NCI-H1694 (cell line): ENCODE measurements at places on chromosomes 1 and 21.

DNA sequence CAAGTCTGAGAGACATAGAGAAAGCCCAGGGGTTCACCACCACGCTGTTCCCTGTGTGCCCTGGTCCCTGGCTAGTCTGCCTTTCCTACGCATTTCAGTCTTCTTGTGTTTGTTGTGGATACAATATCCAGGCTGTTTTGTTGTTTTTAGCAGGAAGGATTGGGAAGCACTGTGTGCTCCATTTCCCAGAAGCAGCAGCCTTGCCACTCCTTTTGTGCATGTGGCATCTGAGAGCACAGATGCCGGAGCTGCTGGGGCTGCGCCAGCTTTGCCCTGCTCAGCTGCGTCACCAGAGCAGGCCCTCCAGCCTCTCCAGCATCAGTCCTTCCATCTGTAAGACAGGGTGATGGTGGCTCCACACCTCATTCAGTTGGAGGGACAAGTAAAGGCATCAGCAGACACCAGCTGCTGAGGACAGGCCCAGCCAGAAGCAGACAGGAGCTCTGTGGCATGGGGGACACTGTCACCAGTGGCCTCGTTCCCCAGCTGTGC, 94.4 kb upstream of the COL6A1 start:
- DNase-seq, result no peak

DNA sequence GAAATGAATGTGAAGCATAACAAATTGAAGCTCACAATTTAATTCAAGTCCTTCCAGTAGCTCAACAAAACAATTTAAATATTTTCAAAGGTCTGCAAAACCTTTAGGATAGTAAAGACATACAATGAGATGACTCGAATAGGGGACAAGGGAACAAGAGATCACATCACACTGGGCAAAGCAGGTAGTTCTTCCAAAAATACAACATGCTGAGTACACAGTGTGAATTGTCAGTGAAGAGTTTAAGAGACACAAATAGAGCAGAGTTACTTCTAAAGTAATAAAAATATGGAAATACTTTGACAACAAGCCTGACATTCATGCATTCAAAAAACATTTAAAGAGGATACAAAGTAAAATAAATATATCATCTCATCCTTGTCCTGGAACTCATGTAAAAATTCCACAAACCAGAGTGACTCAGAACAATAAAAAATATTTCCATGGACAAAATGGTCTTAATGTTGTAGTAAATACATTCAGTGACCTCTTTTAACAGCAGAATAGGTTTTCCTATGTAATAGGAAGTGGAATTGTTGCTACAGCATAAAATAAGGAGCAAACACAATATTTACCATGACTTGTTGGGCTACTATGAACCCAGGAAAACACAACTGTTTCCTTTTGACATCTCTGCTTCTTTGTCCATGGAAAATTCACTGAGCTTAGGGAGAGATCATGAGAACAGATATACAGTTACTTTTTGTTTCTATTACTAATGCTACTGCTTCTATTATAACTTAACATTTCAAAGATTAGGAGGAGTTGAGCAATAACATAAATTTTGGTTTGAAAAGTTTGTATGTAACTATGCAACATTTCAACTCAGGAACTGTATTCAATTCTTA, 83.7 kb upstream of the BCL10 start:
- DNase-seq, result no peak

DNA sequence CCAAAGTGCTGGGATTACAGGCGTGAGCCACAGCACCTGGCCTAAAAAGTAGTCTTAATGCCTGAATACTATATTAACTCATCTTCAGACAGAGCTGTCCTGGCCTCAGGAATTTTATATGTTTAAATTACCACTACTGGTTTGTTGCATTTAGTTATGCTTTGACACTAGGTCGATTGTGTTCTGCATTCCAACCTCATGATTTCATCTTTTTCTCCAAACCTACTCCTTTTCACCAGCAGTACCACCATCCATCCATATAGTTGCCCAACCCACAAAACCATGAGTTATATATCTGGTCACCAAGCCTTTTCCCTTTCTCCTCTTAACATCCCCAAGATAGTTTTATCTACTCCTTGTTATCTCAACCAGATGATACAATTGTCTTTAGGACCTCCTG, 22.6 kb downstream of the FMO5 start:
- DNase-seq, result no peak

- DNase-seq, result no peak
Measured at GRCh38 chr21:28018741-28019669, 973.7 kb downstream of the LTN1 start.

DNA sequence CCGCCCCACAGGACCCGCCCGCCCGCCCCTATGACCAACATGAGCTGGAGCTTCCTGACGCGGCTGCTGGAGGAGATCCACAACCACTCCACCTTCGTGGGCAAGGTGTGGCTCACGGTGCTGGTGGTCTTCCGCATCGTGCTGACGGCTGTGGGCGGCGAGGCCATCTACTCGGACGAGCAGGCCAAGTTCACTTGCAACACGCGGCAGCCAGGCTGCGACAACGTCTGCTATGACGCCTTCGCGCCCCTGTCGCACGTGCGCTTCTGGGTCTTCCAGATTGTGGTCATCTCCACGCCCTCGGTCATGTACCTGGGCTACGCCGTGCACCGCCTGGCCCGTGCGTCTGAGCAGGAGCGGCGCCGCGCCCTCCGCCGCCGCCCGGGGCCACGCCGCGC, 7.9 kb upstream of the IBA57 start:
- DNase-seq, result no peak

- peak; percentile 35 for DNase-seq
Measured at GRCh38 chr1:224683936-224684335, 67.8 kb downstream of the CNIH3 start.

DNA sequence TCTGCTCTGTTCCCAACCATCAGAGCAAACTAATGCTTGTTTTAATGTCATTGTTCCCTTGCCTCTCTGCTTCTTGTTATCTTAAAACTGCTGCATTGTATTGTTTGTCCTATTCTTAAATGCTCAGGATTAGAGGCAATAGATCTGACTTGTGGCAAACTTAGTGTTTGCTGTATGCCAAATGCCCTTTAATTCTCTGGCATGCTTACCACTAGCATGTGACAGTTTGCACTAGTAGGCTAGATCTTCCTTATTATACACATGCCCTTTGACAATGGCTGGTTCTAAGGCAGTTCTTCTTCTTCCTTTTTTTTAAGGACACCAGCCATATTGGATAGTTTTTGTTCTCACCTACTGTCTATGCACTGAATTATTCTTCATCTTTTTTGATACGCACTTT, 30.1 kb downstream of the PALMD start:
- DNase-seq, result peak; percentile 38

- DNase-seq, result no peak
Measured at GRCh38 chr1:115115521-115116161, 26.3 kb upstream of the TSPAN2 start.

GRCh38 chr1:100627054-100627716, 89.2 kb downstream of the GPR88 start:
- no peak for DNase-seq

GRCh38 chr1:205228093-205228521, 361 bp downstream of the TMCC2 start:
- no peak for DNase-seq
